ENCODE measurements at places on chromosomes 13 and 19.
A peak's percentile ranks its signal among the peaks of the same experiment; 100 is the strongest.

DNA sequence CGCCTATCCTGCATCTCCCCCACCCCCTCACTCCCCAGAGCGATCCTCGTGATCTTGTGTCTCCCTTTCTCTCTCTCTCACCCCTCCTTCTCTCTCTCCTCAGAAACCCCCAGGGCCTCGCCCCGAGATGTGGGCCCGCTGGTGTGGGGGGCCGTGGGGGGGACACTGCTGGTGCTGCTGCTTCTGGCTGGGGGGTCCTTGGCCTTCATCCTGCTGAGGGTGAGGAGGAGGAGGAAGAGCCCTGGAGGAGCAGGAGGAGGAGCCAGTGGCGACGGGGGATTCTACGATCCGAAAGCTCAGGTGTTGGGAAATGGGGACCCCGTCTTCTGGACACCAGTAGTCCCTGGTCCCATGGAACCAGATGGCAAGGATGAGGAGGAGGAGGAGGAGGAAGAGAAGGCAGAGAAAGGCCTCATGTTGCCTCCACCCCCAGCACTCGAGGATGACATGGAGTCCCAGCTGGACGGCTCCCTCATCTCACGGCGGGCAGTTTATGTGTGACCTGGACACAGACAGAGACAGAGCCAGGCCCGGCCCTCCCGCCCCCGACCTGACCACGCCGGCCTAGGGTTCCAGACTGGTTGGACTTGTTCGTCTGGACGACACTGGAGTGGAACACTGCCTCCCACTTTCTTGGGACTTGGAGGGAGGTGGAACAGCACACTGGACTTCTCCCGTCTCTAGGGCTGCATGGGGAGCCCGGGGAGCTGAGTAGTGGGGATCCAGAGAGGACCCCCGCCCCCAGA lies 12.8 kb upstream of the TOMM40 start:
- ATAC-seq: peak; percentile 26

GRCh38 chr19:29329460-29330134 lies 116.6 kb upstream of the UQCRFS1 start:
- no peak for ATAC-seq

- ATAC-seq: no peak
Observed at GRCh38 chr13:109212650-109213049, 573.7 kb downstream of the IRS2 start.

- peak; percentile 88 for ATAC-seq
Observed at GRCh38 chr19:11041966-11042627, 47.2 kb upstream of the LDLR start.

- no peak for ATAC-seq
Observed at GRCh38 chr19:18733196-18733647, 49.7 kb downstream of the CRTC1 start.

GRCh38 chr13:28606466-28606865 lies 52.5 kb upstream of the POMP start:
- ATAC-seq: no peak

DNA sequence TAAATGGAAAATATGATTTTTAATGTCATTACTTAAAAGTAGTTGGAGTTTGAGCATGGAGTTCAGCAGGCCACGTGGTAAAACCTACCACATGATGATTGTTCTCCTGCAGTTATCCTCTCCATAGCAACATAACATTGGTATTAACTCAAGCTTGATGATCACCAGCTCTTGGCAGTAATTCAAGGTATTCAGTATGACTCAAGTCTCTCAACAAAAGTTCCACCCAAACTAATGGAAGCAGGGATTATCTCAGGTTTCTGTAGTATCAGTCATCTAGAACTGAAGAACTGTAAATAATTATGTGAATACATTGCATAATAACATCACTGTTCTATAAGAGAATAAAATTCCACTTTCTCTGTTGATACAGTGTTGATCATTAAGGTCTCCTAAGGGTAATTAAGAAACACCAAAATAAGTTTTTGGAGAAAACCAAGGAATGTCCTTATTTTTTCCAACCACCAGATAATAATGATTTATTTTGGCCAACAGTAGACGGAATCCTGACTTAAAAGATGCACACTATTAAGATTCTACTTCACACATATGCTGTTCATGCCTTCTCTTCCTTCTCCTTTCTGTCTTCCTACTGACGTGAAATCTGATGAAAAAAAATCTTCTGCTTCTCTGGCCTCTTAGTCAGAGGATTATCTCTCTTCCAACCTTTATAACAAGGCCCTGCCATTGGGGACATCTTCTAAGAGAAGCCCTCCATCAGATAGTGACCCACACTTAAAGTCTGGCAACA lies 1092.3 kb downstream of the EFNB2 start:
- peak; percentile 99 for ATAC-seq

DNA sequence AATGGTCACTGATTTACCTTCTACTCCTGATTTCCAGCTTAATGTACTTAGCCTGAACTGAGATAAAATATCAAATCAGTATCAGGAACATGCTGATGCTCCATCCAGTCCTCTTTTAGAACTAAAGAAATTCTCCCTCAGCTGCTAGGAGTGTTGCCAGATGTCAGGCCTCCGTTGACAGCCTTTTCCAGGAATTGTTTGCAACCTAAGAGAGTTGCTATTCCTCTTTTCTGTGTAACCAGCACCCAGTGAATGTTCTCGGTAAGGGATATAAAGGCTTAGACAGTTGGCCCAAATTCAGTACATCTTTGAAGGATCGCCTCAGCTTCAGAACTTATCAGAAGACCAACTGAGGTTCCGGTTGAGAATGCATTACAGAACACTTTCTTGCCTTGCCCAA lies 559.0 kb downstream of the PCDH17 start:
- ATAC-seq: no peak

DNA sequence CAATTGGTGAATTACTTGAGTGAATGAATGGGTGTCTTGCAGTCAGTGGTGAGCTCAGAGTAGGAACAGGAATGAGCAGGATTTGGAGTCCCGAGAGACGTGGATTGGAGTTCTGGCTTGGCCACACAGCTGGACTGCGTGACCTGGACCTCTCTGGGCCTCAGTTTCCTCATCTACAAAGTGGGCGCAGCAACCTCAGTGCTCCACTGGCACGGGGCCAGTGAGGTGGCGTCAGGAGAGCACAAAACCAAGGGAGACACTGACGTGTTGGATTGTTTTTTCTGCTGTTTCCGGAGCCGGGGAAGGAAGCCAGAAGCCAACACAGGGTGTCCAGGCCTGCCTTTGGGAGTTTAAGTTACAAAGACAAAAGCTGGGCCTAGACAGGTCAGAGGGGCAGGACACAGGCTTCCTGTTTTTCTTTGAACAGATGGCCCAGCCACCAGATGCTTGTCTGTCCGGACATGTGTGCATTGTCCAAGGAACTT lies 6.5 kb upstream of the DOCK6 start:
- ATAC-seq: peak; percentile 13

DNA sequence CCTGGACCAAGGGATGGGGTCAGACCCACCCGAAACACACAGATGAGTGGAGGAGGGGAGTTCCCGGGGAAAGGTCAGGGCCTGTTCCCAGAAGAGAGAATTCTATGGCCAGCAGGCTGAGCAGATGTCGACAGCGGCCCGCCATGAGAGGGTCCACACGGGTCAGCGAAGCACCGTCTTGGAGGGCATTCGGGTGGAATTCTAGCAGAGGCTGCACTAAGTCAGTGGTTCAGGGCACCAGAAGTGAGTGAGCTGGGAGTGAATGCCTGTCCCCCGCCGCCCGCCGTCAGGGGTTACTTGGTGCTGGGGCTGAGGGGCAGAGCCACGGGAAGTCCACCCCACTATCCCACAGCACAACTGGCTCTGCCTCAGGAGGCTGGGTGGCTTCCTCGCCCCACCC lies 96.2 kb upstream of the VSTM2B start:
- no peak for ATAC-seq

DNA sequence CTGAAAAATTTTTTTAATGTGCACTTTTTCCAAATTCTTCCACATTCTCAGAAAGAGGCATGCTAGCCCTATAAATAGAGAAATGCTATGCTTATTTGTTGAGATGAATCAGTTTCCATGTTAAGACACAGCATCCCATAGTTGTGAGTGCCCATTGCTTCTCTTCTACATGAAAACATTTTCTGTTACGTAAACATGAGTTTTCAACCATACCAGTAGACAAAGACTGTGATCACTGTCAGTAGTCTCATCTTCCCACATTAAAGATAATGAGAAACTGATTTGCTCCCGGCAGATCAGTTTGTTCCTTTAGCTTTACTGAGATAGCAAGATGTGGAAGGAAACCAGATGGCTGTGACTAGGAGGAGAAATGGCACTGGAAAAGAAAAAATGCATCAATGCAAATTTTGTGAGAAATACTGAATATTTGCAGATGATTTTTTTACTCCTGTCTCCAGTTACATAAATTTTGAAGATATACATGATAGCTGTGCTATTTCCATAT lies 45.8 kb upstream of the UFM1 start:
- no peak for ATAC-seq

- ATAC-seq: peak; percentile 82
Observed at GRCh38 chr19:37997911-37998344, 90.9 kb downstream of the SIPA1L3 start.

DNA sequence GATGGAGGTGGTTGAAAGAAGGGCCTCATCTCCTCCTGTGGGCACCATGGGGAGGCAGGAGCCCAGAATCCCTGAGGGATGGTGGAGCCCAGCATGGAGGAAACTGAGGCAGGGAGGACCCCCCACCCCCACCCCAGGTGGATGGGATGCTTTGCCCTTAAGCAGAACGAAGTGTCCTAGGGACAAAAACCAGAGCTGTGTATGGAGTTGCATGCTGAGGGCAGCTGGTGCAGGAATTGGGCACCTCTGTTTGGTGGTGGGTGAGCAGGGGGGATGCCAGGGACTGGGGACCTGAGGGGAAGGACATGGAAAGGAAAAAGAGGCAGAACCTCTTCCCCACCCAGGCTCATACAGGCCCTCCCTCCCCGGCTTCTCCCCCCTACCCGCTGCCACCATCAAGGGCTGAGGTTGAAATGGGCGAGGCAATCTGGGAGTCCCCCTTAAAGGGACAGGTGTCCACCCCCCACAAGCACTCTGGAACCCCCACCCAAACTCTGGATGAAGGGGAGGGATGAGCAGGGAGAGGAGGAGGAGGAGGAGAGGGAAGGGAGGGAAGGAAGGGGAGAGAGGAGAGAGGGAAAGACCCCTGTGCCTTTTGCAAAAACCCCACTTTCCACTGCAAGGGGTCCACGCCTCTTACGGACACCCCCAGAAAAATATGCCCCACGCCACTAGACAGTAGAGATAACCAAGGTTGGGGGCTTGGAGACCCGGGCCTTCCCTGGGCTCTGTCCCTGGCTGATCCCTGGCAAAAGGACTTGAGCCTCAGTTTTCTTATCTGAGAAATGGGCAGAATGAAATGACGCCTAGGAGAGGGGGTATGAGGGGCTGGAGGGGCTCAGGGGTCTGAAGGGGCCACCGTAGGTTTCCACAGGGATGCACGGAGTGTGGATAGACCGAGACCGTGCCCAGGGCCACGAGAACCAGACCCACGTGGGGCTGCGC lies 5.9 kb downstream of the ONECUT3 start:
- ATAC-seq: no peak

DNA sequence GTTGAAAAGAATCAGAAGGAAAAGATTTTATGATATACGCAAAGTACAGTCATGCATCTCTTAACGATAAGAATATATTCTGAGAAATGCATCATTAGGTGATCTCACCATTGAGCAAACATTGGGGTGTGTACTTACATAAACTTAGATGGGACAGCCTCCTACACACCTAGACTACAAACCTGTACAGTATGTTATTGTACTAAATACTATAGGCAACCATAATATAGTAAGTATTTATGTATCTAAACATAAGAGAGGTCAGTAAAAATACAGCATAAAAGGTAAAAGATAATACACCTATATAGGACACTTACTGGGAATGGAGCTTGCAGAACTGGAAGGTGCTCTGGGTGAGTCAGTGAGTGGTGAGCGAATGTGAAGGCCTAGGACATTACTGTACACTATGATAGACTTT lies 254.6 kb downstream of the SPRY2 start:
- peak; percentile 94 for ATAC-seq

DNA sequence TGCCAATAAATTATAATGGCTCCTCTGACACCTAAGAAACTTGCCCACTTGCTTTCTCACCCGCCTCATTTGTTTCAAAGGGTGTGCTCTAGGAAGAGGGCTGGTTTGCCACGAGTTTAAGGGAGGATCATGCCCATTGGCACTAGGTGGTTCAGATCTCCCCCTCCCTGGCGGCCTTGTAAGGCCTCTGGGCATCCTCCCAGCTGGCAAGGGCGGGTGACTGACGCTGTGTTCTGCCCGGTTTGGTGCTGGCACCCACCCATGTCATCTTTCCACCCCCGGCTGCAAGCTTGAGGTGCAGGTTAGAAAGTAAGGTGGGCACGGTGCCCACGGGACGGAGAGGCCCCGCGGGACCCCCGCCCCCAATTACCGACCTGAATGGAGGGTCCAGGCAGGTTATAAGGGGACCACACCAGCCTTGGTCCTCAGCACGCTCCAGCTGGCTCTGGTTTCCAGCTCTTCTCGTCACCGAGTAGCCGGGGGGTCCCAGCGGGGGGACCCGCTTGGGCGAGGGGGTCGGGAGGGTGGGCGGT lies 90.4 kb downstream of the PTPRS start:
- peak; percentile 61 for ATAC-seq

GRCh38 chr13:74820809-74821208 lies 661.2 kb downstream of the TBC1D4 start:
- no peak for ATAC-seq

DNA sequence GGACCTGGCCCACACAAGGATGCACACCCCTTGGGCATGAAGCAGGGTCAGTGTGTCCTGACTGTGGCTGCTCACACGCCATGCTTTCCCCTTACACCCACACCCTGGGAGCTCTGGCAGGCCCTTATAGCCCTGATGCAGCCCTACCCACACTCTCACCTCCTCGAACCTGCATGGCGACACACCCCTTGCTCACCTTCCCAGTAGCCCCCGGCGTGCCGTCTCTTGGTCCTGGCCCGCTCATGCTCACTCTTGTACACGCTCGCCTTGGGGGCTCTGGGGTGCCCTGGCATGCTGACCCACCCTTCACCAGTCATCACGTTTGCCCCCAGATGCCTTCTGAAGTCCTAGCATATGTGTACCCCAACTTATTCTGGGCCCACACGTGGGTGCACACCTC lies 56.1 kb downstream of the MAP4K1 start:
- ATAC-seq: peak; percentile 25

DNA sequence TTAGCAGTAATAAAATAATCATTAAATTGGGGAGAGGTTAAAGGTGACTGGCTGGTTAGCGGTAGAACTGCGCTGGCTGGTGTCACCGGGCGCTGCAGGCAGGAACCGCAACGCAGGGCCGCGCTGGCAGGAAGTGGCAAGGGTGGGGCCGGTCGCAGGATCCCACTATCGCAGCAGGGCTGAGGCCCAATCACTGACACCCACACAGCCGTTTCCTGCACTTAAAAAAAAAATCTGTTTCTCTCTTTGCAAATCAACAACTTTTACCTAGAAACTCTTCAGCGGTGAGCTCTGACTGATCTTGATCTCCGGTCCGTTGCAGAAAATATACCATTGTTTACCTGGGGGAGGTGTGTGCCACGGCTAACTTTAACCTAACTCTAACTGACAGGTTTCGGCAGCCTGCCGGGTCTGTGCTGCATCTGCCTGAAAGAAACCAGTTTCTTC lies 46.9 kb downstream of the KLF2 start:
- peak; percentile 71 for ATAC-seq

- no peak for ATAC-seq
Observed at GRCh38 chr19:50510121-50510670, 795 bp downstream of the JOSD2 start.

- ATAC-seq: no peak
Observed at GRCh38 chr13:30835442-30835841, 70.6 kb upstream of the MEDAG start.

- no peak for ATAC-seq
Observed at GRCh38 chr19:17103177-17103576, 27.6 kb downstream of the MYO9B start.

GRCh38 chr13:111177081-111177711 lies 62.1 kb downstream of the ARHGEF7 start:
- ATAC-seq: peak; percentile 70

- no peak for ATAC-seq
Observed at GRCh38 chr13:70108356-70109105, at the start of gene KLHL1. KLHL1 (minus strand) TSS chr13:70108452; CDS start chr13:70107699, 753 bp downstream.

Data from esophagus mucosa (tissue), 1 donor.